COR-L47 (cell line): ENCODE measurements at places on chromosomes 6 and 20.
A peak's percentile ranks its signal among the peaks of the same experiment; 100 is the strongest.

DNA sequence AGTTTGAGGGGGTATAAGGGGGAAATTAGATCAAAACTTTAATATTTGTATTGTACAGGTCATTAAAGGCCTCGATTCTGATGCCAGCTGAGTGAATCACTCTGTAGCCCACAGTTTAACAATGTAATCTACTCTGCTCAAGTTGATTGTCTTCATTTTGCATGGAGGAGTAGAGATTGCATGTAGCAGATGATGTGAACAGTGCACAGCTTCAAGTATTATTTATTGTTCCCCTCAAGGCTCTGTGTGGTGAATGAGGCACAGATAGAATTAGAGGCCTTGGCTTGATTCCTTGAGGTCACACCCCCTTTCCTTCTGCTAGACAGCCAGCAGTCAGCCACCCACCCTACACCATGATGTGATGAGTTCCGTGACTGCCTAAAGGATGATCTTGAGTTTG lies 38.1 kb downstream of the TXLNB start:
- DNase-seq = no peak

GRCh38 chr20:55252521-55252920 lies 752.8 kb downstream of the CBLN4 start:
- no peak for DNase-seq

DNA sequence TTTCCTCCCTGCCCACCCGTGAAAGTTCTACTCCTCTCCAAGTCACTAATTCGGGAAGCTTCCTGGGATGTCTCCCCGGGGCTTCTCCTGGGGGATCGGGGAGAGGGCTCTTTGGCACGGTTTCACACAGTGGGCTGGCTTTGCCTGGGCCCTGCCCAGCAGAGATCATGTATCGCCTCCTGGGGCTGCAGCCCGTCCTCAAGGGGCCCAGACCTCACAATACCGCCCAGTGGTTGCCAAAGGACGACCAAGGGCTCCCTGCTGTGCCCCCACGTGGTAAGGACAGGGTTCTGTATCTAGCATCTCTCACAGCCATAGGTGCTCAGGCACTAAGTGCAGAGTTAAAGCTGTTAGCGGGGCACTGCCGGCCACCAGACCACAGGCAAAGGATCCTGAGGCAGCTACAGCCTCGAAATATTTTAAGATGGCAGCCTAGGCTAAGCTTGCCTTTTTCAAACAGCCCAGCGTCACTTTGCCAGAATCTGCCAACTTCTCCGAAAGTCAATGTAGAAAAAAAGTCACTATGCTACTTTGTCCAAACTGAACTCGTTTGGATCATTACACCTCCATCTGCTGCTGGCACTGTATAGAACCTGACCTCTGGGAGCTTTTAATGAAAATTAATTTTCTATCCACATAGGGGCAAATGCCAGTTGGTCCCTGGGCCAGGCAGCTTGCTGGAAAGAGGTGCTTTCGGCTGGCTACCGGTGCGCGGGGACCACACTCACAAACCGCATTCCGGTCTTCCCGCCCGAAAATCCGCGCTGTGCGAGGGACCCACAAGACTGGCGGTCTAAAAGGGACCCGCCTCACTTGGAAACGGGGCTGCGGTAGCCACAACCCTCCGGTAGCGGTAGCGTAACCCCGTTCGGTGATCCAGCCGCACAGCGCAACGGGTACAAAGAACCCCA lies 1.3 kb upstream of the NNAT start:
- peak; percentile 88 for DNase-seq

- no peak for DNase-seq
Measured at GRCh38 chr6:14088600-14089192, 28.9 kb upstream of the CD83 start.

DNA sequence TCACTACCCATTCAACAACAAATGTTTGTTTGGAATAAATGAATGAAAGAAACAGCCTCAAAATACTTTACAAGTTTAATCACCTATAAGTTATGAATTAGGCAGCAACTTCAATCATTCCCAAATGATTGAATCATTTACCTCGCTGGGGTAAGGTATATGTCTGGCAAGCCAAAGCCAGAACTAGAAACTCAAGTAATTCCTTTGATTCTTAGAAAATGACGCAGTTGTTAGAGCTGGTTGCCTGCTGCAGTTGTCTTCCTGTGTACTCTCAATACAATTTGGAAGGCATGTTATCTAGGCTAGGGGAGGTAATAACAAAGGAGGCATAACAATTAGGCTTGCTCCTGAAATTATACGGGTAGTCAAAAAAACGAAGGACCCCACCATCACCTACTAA lies 160.6 kb downstream of the ATXN1 start:
- no peak for DNase-seq

GRCh38 chr6:161829291-161829729 lies 555.4 kb upstream of the AGPAT4 start:
- DNase-seq = no peak

DNA sequence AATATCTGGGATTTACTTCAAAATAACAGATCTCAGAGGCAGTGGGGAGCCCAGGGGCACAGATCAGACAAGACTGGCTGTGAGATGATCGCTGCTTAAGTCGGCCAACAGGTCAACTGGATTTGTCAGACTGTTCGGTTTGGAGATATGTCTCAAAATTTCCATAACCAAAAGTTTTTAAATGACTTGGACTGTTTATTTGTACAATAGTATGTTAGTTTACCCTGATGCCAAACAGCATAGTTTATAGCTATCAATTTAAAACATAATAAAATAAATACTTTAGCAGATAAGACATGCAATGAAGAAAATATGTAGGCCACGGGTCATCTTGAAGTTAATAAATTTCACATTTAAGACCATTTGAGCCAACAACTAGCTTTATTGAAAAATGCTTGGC lies 126.7 kb downstream of the IRF4 start:
- no peak for DNase-seq

DNA sequence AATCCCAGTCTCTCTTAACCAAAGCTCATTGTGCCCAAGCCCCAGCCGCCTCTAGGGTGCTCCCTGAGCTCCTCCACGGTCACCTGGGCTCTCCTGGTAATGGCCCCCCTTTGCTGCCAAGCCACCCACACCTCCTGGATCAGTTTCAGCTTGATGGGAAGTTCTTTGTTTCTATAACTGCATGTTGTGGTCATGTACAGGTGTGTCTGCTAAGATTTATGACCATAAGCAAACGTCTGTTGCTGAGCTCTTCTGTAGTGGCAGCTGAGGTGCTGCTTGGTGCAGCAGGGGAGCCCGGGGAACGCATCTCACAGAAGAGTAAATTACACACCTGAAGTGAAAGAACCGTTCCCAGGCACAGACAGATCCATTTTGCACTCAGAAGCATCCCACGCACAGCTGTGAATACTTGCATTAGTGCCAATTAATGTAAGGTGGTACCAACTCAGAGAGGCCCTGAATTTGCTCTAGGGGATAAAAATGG lies 194.6 kb upstream of the ARID1B start:
- peak; percentile 81 for DNase-seq

- DNase-seq = no peak
Measured at GRCh38 chr6:4948781-4949450, 54.9 kb downstream of the RPP40 start.

DNA sequence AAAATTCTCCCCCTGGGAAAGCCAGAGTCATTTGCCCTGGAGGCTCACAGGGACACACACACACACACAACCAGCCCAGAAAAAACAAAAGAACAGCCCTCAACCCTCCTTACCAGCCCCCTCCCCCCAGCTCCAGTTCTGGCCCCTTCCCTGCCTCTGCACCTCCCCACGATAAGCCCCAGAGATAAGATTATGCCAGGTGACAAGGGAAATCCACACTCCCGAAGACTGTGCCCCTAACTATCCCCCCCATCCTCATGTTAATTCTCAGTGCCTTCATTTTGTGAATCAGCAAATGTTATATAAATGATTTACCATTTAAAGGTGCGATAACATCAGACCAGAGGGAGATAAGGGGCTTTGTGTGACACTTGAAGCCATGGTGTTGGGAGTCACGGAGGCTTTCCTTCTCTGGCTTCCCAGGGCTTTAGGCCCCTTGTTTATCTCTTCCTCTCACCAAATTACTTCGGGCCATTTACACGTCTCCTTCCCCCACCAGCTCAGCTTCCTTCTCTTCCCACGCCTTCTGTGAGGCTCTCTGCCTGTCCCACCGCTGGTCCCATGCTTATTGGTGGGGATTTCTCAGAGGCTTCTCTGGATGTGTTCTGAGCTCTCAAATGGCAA lies 12.5 kb upstream of the FOXC1 start:
- DNase-seq = no peak

- DNase-seq = no peak
Measured at GRCh38 chr20:53071833-53072232, 99.7 kb downstream of the TSHZ2 start.

DNA sequence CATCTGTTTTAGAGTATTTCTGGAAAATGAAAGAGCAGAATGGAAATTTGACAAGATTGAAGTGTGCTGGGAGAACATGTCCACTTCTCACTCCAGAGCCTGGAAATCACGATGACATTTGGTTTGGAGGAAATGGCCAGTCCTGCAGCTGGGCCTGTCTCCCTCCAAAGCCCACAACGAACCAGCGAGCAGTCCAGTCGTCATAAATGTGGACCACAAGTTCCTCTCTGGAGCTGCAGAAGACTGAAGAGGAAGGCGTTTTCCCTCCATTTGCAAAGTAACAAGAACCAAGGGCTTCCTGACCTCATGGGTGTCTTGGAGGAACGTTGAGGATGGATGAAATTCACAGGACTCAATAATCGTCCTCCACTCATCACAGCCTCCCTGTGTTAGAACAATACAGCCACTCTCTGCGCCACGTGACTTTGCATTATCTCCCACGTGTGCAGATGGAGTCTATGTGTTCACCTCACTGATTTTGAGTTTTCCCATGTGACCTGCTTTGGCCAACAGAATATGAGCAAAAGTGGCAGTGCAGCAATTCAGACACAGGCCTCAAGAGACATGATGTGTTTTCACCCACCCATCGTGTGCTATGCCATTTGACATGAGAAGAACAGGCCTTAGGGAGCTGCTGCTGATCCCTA lies 9.1 kb upstream of the SPATS1 start:
- no peak for DNase-seq

GRCh38 chr20:62141397-62142251 lies 1.6 kb downstream of the PSMA7 start:
- peak; percentile 33 for DNase-seq

DNA sequence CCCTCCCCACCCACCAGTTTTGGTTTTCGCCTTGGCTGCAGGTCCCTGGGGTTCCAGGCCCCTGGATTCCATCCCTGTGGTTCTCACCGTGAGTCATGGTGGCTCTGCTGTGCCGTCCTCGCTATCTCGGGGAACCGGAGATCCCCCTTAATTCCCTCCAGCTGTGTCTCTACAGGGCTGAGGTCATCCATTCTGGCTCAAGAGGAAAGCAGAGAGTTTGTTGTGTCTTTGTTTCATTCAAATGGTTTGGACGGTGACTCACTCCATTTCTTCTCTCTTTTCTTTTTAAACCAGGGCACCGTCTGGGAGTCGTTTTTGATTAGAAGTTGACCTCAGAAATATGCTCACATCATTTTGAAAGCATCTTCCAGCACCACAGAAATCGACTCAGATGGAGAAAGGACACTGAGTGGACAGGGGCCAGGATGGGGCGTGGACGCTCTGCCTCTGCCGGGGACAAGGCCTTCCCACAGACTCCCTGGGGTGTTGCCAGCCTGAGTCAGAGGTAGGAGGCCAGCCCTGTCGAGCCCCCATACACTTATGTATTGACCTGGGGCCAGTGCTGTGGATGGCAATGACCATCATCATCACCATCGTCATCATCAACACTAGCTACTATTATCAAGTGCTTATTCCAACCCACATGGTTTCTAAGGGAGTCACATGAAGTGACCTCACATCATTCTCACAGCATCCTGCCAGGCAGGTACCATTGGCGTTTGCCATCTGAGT lies 176.2 kb downstream of the NFATC2 start:
- DNase-seq = no peak

DNA sequence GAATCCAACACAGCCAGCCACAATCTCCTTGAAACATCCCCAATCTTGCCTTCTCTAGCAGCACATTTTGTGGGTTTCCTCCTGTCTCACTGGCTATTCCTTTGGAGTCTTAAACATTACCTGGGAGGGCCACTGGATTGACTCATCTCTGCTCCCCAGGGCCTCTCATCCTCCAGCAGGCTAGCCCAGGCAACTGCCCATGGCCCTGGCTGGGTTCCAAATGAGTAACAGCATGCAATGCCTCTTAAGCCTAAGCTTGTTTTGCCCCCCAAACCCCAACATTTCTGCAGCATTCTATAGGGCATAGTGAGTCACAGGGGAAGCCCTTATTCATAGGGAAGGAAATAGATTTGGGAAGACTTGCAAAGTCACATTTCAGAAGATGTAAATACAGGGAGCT lies 204.9 kb downstream of the FOXA2 start:
- DNase-seq = peak; percentile 40

DNA sequence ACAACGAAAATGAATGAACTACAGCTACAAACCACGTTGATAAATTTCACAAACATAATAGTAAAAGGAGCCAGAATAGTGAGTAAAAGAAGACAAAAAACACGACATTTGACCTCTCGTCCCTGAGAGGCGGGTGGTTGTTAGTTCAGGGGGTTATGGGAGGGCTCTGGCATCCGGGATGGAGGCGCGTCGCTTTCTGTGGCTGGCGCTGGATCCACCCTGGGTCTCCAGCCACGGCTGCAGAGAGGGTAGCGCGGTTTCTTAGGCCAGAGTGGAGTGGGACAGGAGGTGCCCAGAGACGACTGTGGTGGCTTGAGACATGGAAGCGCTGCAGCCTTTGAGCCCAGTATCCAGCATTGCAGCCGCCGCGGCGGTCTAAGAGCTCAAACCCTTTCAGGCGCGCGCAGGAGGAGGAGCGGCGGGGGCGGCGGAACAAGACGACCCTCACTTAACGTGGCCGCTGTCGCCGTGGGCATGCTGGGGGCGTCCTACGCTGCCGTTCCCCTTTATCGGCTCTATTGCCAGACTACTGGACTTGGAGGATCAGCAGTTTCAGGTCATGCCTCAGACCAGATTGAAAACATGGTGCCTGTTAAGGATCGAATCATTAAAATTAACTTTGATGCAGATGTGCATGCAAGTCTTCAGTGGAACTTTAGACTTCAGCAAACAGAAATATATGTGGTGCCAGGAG lies 3.7 kb upstream of the ZSCAN23 start:
- DNase-seq = no peak

- DNase-seq = no peak
Measured at GRCh38 chr6:35142588-35143569, 1.7 kb upstream of the TCP11 start.

GRCh38 chr6:88144637-88145297 lies 21.4 kb downstream of the CNR1 start:
- no peak for DNase-seq

- DNase-seq = no peak
Measured at GRCh38 chr6:77879527-77879926, 226.7 kb downstream of the MEI4 start.

GRCh38 chr6:11538819-11539468 lies 1.4 kb downstream of the TMEM170B start:
- no peak for DNase-seq

DNA sequence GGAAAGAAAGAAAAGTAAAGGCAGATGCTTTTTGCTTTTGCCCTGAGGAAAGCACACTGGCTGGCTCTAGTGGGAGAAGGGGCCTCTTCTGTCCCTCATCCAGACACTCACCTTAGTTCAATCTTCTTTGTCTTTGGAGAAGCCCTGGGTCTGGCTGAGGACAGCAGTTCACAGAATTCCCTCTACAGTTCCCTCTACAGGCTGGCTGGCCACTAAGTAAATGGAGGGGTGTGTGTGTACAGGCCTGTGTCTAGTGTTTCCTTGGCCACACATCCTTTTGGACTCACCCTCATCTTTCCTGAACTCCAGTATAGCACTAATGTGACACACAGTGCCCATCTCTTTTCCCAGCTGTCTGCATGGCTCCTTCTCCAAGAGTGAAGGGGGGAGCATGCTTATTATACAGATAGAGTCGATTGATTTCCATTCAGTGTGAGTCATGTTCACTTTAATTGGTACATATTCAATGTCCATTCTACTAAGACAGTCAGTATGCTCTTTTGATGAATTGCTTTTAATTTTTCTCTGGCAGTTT lies 26.0 kb upstream of the CLVS2 start:
- DNase-seq = no peak
